Left renal cortex interstitium (tissue), 4 donors: ENCODE measurements at places on chromosomes 6 and 20. TPM values are rescaled to one million over a fixed set of nuclear protein-coding genes. Genes with fewer than 3 reads are reported as not detected.

DNA sequence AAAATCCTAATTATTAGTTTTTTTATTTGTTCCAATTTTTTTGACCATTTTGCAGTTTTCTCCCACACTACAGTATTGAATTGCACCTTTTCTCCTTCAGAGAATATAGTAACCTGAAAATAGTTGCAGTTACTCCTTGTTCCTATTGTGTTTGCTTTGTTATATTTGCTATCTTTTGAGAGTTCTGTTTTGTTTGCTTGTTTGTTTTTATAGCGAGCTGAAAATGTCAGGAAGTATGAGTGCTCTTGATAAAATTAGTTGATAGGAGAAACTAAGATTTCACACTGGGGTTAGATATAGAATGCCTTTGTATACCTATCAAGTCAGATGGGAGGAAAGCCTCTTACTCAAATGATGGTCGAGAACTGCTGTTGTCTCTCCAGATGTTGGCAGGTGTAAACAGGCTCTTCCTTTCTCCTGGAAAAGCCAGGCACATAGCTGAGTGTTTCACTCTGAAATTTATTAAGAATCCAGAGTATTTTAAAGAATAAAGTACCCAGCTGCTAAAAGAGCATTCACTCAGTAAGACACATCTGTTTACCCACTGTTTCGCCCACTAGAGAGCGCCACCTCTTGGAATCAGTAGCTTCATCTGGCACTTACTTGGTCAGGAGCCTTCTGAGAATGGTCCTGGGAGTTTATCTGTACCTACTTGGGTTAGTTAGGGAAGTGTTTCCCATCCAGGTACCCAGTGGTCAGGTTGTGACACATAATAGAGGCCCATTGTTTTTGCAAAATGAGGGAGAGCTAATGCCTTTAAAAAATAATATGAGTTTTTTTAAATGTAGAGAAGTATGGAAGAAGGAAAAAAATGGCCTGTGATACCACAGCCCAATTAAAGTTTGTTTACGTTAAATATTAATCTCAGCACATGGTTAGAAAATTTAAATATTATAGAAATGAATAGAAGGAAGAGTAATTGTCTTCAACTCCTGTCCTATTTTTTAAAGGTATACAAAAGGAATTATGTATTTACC is 11.2 kb downstream of the NT5DC1 start:
- no peak for DNase-seq

The ZBTB12 gene
- 22.4 TPM for polyA plus RNA-seq

The CLPSL1 gene
- polyA plus RNA-seq = 1.1 TPM

DNA sequence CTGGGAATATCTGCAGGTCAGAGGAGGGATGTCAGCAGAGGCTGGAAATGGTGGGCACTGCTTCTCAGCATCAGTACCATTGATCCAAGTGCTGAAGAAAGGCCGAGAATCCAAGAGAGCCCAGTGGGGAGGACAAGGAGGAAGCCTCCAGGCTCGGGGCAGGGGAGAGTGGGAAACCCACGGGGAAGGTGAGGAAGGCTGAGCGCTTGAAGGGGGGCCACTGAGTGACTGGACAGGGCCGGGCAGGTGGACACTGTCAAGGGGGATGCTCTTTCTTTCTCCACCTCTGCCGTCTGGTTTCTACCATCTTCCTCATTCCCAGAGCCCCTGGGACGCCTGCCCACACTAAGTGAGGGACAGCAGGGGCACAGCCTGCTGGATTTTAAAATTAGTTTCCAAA is 335.0 kb downstream of the CDH4 start:
- DNase-seq = no peak
